Fibroblast of villous mesenchyme (primary cell): ENCODE measurements at places on chromosomes 6 and 20. TPM values are rescaled to one million over a fixed set of nuclear protein-coding genes. Genes with fewer than 3 reads are reported as not detected.

Gene TRDN
- not detected in 2 replicates for total RNA-seq

Gene EFCAB8
- 0.32 and 1.3 TPM in 2 replicates for total RNA-seq

Gene SOBP
- total RNA-seq = 1.3 and 1.9 TPM in 2 replicates

Gene CRIP3
- total RNA-seq = not detected in 2 replicates

Gene IRAK1BP1
- 4.2 and 6.5 TPM in 2 replicates for total RNA-seq

Gene FAM162B
- total RNA-seq = 3.9 and 10.3 TPM in 2 replicates
